ENCODE measurements at places on chromosomes 7 and 10.
A peak's percentile ranks its signal among the peaks of the same experiment; 100 is the strongest.

DNA sequence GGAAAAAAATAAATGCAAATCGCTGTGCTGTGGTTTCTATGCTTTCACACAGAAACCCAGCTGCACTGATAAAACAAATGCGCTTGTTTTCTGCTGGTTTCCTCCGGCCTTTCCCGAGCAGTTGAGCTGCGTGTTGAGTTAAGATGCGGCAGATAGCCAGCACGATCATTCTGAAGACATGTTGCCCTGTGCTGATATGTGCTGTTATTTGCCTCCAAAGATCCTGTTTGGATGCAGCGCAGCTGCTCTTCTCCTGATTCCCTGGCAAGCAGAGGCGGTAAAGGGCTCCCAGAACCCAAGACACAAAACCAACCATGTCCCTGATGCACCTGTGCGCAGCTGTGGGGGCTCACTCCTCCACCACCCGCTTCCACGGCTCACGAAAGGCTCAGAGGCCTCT, 225.4 kb downstream of the PAXIP1 start:
- no peak for DNase-seq

GRCh38 chr10:126131341-126131740, 235.0 kb downstream of the FANK1 start:
- DNase-seq: no peak

GRCh38 chr10:30374353-30374752, 25.3 kb upstream of the MTPAP start:
- no peak for DNase-seq

- no peak for DNase-seq
Observed at GRCh38 chr10:77793831-77794230, 132.7 kb downstream of the DLG5 start.

- no peak for DNase-seq
Observed at GRCh38 chr10:43227911-43228782, 38.7 kb downstream of the RASGEF1A start.

DNA sequence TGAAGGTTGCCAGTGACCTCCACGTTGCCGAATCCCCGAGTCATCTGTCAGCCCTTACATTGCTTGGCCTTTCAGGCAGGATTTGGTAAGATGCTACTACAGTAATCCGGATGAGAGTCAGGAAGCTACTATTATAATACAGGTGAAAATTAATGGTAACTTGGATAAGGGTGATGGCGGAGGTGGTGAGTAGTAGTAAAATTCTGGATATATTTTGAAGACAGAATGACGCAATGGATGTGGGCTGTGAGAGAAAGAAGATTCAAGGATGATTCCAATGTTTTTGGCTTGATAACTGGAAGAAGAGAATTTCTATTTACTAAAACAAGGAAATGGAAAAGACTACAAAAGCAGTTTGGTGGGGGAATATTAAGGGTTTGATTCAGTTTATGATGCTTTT, 1.4 kb upstream of the DNAJB12 start:
- DNase-seq: no peak

- DNase-seq: no peak
Observed at GRCh38 chr10:19824381-19825342, 8.4 kb downstream of the PLXDC2 start.

GRCh38 chr7:100881136-100881535, 6.2 kb downstream of the SRRT start:
- DNase-seq: no peak

GRCh38 chr7:23458044-23458443, 12.2 kb downstream of the IGF2BP3 start:
- DNase-seq: no peak

GRCh38 chr10:108250936-108251620, 1086.6 kb upstream of the SORCS1 start:
- no peak for DNase-seq

- no peak for DNase-seq
Observed at GRCh38 chr10:123404357-123404756, 250.2 kb downstream of the BUB3 start.

- DNase-seq: no peak
Observed at GRCh38 chr10:25865267-25865666, 68.8 kb upstream of the MYO3A start.

- DNase-seq: no peak
Observed at GRCh38 chr10:124619195-124619594, 125.0 kb downstream of the FAM53B start.

DNA sequence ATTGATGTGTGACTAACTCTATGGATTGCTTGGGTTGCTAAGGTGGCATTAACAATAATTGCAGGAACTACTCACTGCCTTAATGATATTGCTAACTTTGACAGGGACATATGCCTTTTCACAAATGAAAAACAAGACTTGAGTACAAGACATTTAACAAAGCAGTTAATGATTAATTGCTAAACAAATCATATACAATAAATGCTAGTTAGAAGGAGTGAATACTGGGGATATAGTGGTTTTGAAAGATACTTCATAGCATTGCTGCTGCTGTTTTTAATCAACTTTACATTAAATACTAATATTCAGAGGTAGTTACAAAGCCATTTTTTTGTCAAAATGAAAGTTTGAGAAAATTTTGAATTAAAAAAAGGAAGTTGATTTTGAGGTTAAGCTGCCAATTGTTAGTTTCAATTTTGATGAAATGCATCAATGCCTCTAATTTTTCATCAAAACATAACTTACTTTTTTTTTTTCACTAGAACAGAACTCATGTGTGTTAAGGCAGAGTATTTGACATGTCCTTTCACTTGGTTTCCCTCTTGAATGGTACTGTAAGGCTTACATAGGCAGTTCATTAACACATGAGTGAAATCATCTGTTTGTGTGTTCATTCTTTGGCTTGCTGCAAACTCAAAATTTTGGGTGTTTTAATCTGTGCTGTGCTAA, 106.2 kb upstream of the SEMA3D start:
- no peak for DNase-seq

DNA sequence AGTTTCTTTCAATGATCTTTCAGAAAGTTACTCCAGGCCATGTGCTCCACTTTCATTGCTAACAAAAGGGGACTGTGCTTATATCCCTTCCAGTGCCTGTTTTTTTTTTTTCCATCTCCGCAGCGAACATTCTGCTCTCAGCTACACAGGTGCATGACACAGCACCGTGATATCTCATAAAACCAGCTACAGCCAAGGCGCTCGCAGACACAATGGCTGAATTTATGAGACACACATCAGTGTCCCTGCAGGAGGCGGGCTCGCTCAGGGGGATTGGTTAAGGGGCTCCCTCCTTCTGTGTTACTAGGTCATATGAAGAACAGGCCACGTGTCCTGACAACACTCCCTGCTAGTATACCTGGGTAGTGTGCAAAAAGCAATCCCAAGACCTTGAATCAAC, 245.5 kb downstream of the SKAP2 start:
- no peak for DNase-seq

GRCh38 chr7:159113056-159113455, 31.6 kb downstream of the VIPR2 start:
- DNase-seq: no peak

DNA sequence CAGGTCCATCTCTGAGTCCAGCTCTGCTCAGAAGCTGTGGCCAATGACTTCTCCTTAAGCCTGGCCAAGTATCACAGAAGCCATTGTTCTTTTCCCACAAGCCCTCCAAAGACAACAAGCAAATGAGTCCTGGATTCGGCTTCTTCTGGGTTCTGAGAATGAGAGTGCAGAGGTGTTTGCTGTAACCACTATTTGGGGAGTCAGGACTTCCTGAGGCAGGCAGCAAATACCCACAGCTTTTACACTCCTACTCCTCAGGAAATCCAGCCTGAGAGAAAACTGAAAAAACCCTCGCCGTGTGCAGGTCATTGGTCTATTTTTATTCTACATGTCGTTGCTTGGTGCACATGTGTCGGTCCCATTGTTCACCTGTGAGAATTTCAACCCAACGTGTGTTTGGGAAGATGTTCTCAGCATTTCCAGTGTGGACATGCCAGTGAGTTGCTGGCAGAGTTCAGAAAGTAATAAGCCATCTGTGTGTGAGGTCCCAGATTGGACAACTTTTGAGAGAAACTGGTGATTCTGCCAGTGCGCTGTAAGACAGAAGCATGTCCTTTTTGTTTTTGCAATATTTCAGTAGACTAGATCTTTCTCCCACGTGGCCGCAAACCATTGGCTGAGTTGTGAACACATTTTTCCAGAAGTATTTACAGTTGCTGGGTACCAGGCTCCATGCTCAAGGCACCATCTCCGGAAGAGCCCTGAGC, 121.6 kb upstream of the LYZL2 start:
- no peak for DNase-seq

DNA sequence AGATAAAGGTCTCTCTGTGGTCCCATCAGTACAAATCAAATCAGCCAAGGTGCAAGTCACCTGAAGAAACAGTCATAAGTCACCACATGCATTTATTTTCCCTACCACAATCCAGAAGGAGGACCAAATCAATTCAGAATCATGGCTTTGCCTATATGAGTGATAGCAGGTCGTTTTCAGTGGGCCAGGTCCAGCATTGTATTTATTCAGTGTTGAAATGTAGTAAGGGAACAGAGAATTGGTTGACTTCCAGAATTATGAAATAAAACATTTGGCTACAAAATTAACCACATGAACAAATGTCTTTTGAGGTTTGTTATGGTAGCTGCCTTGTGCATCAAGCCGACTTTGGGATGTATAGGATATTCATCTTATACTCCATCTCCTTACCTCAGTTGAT, 88.4 kb downstream of the POLR1F start:
- no peak for DNase-seq

- DNase-seq: no peak
Observed at GRCh38 chr7:90178679-90179278, 24.5 kb downstream of the STEAP1 start.

DNA sequence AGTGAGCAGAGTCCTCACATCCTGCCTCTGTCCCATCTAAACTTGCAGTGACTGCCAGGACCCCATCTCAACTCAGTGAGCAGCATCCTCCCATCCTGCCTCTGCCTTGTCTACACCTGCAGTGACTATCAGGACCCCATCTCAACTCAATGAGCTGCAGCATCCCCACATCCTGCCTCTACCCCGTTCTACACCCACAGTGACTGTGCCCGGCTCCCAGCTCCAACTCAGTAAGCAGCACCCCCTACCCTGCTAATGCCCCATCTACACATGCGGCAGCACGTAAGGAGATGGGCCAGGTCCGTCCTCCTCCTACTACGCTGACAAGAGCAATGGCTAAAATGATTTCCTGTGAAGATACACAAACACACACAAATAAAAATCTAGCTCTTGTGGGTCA, 65.5 kb downstream of the TNS3 start:
- no peak for DNase-seq

DNA sequence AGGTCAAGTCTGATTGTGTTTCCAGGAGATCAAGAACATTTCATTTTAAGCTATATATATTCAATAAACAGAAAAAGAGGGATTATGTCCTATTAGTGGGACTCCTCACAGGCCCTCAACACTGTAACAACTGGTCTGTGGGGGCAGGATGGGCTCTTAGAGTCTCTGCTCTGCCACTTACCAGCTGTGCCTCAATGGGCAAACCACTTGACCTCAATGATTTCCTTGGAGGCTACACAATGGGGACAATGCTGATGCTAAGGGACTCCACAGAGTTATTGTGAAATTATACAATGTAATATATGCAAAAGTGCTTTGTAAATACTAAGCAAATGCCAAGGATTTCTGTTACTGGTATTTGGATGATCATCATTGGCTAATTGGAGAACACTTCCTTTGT, 33.2 kb upstream of the MXI1 start:
- DNase-seq: no peak

GRCh38 chr7:92034116-92034515, 93.5 kb downstream of the AKAP9 start:
- DNase-seq: no peak

- peak; percentile 20 for DNase-seq
Observed at GRCh38 chr7:158394936-158395335, 192.7 kb downstream of the PTPRN2 start.

DNA sequence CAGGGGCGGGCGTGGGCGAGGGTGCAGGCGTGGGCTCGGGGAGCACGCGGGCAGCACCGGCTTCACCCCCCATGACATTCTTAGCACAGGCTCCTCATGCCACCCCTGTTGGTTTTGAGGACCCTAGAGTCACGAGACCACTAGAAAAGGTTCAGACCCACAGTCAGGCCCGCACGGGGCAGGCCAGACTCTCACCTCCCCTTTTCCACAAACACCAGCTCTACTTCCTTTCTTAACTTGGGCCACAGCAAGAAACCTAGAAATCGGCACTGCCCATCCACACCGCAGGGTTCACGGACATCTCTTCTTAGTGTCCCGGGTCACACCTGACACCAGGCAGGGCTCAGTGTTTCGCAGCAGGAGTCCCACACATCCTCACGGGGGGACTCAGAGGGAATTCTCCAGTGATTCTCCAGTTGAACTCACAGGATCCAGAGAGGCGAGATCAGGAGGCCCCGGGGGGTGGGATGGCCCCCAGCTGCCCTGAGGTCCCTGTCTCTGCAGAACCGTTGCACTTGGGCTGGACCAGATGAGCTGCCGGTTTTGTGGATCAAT, 52.0 kb downstream of the JAKMIP3 start:
- no peak for DNase-seq

- DNase-seq: no peak
Observed at GRCh38 chr10:63711867-63712716, 190.9 kb downstream of the REEP3 start.

DNA sequence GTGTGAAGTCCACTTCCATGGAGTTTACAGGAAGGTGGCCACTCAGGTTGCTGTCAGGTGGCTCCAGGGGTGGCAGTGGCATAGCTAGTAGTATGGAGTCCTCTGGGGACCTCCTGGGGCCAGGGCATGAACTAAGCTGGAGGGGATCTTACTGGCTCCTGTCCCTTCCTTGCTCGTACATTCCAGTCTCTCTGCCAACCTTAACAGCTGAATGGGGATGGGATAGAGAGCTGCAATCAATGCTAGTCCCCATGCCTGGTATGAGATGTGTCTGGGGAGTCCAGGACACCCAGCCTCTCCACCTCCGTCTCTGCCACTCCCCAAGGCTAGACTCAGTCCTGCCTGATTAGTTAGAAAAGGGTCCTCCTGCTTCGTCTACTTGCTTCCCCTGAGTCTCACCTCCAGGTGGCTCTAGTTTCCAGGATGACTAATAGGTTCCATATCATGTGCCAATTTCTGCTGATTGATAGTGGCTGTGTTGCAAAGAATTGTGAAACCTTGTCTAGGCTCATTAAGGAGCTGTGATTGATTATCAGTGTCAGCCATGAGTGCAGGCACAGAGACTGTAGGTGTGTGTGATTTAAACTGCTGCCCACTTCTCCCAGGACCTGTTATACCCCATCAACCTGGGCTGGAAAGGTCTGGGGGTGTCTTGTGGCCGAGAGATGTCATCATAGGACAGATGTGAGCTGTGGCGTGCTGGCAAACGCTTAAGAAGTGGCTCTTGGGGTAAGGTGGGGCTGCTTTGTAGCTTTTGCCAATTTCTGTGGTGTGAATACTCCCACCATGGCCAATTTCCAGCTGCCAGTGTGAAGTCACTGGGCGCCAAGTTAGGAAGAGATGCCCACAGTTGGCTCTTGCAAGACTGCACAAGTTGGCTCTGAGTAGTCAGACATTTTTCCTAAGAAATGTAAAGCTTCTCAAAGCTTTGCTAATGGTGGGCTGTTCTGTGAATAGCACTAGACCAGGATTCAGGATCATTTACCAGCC, 59.8 kb downstream of the COL13A1 start:
- no peak for DNase-seq
